MG63 (cell line): ENCODE measurements at places on chromosomes 13 and 19. TPM values are rescaled to one million over a fixed set of nuclear protein-coding genes. Genes with fewer than 3 reads are reported as not detected.

HMG20B gene
- 42.5 and 43.5 TPM in 2 replicates for total RNA-seq

ANGPTL8 gene
- total RNA-seq = not detected in 2 replicates

CCL25 gene
- not detected in 2 replicates for total RNA-seq

FBXO17 gene
- total RNA-seq = 53.1 and 67.1 TPM in 2 replicates

PRR20A gene
- not detected in 2 replicates for total RNA-seq

CRLF1 gene
- total RNA-seq = 6.6 and 16.9 TPM in 2 replicates

IGLON5 gene
- not detected in 2 replicates for total RNA-seq

ONECUT3 gene
- total RNA-seq = not detected in 2 replicates

SLC25A41 gene
- total RNA-seq = not detected in 2 replicates

NKPD1 gene
- total RNA-seq = 0.91 TPM in 1 of 2 replicates, not detected in the other

SERPINE3 gene
- not detected in 2 replicates for total RNA-seq

TSSK6 gene
- 9.0 TPM in 1 of 2 replicates, not detected in the other for total RNA-seq

ZNF264 gene
- total RNA-seq = 11.2 and 24.6 TPM in 2 replicates

IZUMO1 gene
- total RNA-seq = not detected in 2 replicates

KLF1 gene
- not detected in 2 replicates for total RNA-seq

LRRC25 gene
- not detected in 2 replicates for total RNA-seq

KLK2 gene
- total RNA-seq = not detected in 2 replicates

DZIP1 gene
- 10.9 and 39.1 TPM in 2 replicates for total RNA-seq

SHC2 gene
- not detected in 2 replicates for total RNA-seq

ZNF550 gene
- 4.2 and 5.1 TPM in 2 replicates for total RNA-seq
